ENCODE measurements at places on chromosomes 7 and 10.

GRCh38 chr10:33612116-33612515 lies 277.6 kb upstream of the NRP1 start:
- no peak for DNase-seq

- DNase-seq: no peak
These were observed 53.2 kb downstream of the GAD2 start for GRCh38 chr10:26269754-26270153.

DNA sequence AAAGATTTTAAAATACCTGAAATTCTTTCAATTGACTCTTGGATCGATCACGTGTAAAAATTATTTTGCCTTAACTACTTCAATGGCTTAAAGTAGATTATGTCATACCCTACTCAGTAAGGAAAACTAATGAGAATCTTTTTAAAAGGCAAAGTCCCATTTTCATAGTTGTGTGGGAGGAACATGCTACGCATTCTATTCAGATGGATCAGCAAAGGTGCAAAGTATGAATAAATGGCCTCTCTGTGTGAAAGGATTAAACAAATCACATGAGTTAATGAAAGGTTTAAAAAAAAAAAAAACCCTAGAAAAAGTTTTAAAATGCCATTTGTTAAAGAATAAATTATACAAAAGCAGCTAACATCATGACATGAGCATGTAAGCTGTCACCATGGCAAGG lies 77.1 kb downstream of the ENO4 start:
- DNase-seq: no peak

- no peak for DNase-seq
These were observed 624.7 kb downstream of the TNS3 start for GRCh38 chr7:46957195-46957594.

- DNase-seq: no peak
These were observed 49.6 kb downstream of the CYCS start for GRCh38 chr7:25075459-25075858.

DNA sequence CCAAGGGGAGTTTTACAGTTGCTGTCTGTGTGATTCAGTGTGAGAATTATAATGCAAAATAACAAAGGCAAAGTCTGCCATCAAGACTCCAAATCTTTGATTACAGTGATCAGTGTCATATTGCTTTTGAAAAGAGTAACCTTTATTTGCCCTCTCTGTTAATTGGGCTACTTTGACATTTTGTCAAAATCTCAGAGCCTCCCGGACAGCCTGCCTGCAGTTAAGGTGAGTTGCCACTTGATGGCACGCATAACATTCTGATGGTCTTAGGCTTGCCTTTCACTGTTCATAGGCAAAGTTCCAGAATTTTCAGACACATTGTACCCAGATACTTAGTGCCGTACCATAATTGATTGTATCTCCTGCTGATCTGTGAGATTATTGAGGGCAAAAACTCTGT lies 253.5 kb downstream of the ABCA13 start:
- no peak for DNase-seq

- DNase-seq: no peak
These were observed 160.6 kb upstream of the ADO start for GRCh38 chr10:62643606-62644587.

DNA sequence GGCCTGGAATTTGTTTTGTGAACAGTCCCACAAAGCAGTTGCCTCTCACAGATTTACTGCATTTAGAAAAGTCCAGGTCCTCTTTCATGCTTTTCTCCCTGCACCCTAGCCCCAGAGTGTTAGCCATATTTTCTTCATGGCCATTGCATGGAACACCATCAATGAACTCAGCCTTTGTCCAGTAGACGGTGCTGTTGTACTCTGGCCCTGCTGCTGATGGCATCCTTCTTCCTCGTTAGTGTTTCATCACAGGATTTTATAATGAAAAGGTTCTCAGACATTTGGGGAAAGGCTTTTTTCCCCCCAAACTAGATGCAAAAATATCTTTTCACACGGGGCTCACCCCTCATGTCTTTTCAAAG lies 93.0 kb upstream of the SLC25A13 start:
- DNase-seq: no peak

GRCh38 chr7:81221527-81222217 lies 302.8 kb upstream of the SEMA3C start:
- no peak for DNase-seq

DNA sequence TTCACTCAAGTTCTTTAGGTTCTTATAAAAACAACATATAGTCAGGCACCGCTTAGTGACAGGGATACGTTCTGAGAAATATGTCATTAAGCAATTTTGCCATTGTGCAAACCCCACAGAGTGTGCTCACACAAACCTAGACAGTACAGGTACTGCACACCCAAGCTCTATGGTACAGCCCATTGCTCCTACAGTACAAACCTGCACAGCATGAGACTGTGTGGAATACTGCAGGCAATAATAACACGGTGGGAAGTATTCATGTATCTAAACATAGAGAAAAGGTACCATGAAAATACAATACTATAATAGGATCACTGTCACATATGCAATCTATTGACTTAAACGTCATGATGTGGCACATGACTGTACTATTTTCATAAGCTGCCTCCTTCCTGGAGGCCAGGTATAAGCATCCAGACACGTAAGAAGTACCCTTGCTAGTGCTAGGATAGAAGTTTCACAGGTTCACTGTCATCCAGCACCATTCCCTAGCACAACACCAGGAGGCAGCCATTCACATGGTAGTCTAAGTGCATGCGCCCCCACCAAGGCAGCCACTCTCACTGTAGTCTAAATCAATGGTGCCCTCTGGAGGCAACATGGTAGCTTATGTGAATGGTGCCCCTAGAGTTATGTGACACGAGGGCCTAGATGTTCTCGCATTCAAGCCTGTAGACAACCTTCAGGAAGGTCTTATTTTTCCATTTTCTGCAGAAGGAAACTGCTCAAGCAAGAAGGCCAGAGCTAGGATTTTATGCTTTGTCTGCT lies 98.5 kb downstream of the ARHGAP22 start:
- no peak for DNase-seq

DNA sequence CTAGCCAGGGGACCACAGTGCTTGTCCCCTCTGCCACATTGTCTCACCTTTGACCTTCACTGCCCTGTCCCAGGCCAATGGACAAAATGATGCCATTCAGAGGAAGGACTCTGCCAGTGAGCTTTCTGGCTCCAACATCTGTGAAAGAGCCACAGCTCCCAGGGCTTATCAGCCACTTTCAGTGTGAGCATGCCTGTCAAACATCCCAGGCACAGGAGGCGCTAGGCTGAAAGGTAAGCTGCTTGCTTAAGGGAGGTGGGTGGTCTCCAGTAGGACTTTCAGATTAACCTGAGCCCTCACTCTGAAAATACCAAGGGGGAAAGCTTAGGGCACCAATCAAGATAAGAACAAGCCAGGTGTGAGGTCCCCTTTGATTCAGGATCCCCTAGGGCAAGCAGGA lies 59.8 kb upstream of the GDF10 start:
- no peak for DNase-seq

DNA sequence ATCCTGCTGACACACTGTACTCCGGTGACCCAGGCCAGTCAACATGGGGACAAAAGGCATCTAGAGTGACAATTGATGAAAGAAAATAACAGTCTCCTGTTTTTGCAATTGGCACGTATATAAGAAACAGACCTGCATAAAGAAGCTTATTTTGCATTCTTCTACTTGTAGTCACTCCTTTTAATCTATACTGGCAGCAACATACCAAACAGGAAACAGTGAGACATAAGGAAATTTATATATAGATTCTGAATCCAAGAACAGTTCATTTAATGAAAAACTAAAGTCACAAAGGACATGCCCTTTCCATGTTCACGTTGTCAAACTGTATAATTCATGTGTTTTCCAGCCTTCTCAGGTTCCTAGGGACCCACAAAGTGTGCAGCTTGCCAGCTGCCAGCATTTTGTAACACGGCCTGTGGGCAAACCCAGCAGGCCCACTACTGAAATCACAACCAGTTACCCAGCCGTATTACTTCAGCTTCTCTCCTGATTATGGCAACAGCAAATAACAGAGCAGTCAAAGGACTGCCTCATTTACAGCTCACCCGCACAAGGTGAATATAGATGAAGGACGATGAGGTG lies 72.3 kb downstream of the AMPH start:
- no peak for DNase-seq

GRCh38 chr7:116271161-116271913 lies 61.0 kb downstream of the TES start:
- DNase-seq: no peak

- no peak for DNase-seq
These were observed 669.5 kb upstream of the GRM3 start for GRCh38 chr7:85974176-85974575.

DNA sequence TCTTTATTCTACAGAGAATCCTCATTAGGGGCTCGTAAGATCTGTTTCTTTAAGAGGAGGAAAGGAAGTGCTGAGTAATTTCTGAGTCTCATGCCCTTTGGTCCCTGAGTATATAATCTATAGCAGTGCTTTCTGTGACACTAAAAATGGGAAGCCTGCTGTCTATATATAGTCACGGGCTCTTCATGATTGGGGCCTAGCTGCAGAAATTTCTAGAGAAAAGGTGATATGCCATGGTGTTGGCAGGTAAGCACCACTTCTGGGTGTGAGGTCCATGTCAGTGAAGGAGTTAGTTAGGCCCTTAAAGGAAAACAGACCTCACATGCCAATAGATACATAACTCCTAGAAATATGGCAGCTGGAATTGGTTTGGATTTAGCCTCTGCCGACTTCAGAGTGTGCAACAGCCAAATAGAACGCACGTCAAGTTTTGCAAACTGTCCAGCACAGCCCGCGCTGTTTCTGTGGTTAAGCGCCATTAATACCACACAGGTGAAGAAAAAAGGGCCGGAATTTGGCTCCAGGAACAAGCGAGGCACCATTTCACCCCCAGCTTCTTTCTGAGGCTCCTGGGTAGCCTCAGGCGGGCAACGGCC lies 123.2 kb downstream of the TACC2 start:
- DNase-seq: no peak

GRCh38 chr10:75272896-75273295 lies 37.1 kb upstream of the COMTD1 start:
- no peak for DNase-seq

DNA sequence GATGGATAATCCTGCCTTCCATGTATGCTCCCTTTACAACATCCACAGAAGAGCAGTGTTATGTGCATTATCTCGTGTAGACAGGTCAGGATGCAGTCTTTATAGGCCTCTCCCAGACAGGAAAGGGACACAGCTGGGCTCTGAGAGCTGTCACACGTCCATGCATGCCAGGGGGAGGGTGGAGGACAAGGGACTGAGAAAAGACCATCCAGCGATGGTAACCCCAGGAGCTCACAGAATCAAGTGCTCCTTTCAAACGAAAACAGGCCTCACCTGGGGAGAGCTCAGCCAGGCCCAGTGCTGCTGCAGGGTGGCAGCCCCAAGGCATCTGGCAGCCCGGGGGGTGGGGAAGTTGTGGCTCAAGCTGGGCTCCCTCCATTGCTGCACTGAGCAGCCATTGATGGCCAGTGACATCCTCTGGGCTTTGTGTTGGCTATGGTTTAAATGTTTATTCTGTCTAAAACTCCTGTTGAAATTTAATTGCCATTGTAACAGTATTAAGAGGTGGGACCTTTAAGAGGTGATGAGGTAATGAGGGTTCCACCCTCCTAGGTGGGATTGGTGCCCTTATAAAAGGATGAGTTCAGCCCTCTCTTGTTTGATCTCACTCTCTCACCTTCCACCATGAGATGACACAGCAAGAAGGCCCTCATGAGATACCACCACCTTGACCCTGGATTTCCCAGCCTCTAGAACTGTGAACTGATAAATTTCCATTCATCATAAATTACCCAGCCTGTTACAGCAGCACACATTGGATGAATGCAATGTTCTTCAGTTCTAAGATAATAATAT lies 15.7 kb downstream of the JCAD start:
- DNase-seq: no peak

GRCh38 chr7:31314781-31315180 lies 25.7 kb downstream of the NEUROD6 start:
- DNase-seq: no peak

DNA sequence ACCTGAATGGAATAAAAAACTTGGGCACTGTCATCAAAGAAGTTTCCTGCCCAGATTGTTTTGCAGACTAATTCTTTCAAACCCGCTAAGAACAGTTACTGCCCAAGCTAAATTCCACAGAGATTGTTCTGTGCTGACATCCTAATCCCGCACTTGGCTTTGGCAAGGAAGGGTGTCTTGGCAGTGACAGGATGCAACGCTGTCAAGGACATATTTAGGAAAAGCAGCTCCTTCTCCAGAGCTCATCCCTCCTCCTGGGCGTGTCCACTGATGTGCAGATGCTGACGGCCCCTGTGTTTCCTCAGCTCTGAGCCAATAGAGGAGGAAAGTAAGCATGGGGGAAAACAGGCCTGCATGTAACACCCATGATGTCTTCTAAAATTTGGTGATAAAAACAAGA lies 74.2 kb downstream of the EEPD1 start:
- DNase-seq: no peak

DNA sequence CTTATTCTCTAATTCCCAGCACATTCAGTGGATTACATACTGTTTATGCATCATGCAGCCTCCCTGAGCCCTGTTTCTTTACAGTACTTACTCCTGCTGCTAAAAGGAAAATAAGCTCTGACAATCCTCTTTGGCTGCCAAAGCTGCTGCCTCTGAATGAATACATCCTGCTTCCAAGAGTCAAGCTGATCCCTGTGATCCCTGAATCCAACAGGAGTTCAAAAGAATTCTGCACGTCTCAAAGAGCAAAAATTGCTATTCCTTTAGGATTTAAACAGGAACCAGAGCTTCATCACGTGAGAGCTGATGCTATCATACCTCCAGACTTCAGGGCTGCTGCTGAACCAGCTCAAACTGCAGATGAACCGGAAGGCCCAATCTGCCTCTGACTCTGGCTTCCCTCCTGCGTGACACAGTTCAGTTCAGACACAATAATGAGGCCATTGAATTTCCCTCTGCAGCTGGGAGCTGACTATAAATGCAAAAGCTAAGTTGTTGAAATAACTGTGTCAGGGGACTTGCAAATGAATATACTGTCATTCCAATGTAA lies 851.0 kb upstream of the PHF14 start:
- no peak for DNase-seq

DNA sequence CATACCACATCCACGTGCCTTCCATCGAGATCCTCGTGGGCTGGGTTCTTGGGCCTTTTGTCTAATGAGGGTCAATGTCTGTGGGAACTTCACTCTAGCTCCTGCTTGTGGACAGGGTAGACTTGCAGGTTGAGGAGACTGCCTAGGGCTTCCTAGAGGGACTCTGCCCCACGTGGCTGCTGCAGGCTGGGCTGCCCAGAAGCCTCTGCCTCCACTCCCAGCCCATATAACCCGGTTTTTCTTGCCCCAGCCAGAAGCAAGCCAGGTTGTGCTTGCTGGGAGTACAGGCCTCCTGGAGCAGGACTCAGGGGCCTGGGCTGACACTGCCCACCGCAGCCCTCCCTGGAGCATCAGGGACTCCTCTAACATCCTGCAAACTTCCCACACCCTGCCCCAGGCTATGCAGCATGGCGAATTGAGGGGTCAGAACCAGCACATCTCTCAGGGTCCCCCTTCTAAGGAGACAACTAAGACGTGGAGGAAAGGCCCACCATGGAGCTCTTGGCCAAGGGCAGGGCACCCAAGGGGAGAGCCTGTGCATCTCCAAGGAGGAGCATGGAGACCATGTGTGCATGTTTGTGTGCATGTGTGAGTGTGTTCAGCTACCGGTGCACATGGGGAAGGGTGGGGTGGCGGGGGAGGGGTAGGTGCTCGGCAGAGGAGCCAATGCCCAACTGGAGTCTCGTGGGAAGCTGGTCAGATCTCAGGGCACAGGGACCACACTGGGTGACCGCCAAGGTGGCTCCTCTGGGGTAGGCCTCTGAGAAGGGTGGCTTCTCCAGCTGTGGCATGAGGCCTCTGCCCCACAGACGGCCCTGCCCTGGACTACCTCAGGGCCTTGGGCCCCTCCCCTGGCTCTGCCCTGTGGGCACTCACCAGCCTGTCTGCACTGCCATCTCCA lies 62.6 kb downstream of the RASGEF1A start:
- DNase-seq: no peak

Data from stimulated activated CD4-positive, alpha-beta T cell treated with anti-CD3 and anti-CD28 coated beads, Interleukin-1b, Interleukin-23, amount 100 ng/mL, for 1 hour (primary cell).